HCT116 (cell line): ENCODE measurements at places on chromosomes 3 and 15. TPM values are rescaled to one million over a fixed set of nuclear protein-coding genes. Genes with fewer than 3 reads are reported as not detected.
A peak's percentile ranks its signal among the peaks of the same experiment; 100 is the strongest.

- H3K27ac ChIP-seq: no peak overlapping the region
- H3K27me3 ChIP-seq: peaks cover 34% of the 10 kb centered on the region
- no peaks in the 10 kb centered on the region for H3K36me3 ChIP-seq
- H3K4me3 ChIP-seq: no peak overlapping the region
- H3K4me1 ChIP-seq: no peaks in the 10 kb centered on the region
- DNase-seq: no peak
Observed at GRCh38 chr15:68440136-68440535, 8.2 kb upstream of the ITGA11 start.

GRCh38 chr3:121970047-121970446, 52.0 kb downstream of the ILDR1 start:
- H3K4me3 ChIP-seq: no peak overlapping the region
- H3K36me3 ChIP-seq: no peaks in the 10 kb centered on the region
- no peak overlapping the region for H3K27ac ChIP-seq
- no peaks in the 10 kb centered on the region for H3K4me1 ChIP-seq
- no peak for DNase-seq

DNA sequence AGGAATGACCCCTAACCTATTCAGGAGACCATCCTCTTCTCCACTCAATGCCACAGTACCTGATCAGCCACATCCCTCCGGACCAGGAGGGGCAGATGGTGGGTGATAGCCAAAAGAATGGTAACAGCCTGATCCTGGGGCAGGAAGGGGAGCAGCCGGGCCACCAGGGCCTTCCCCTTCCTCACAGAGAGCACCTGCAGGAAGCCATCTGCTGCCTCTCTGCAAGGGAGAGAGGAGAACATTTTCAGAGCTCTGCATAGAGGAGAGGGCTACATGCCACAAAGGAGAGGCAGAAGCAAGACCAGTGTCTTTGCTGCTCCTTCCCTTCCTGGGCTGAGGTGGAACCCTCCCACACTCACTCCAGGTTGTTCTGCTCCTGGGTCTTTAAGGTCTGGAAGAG, 5.5 kb upstream of the SPG11 start:
- DNase-seq: no peak
- H3K27ac ChIP-seq: no peak overlapping the region
- H3K36me3 ChIP-seq: no peaks in the 10 kb centered on the region
- peaks cover 5% of the 10 kb centered on the region for H3K4me1 ChIP-seq
- H3K27me3 ChIP-seq: no peaks in the 10 kb centered on the region

GRCh38 chr3:111737706-111738086, 121.4 kb upstream of the PHLDB2 start:
- no peak overlapping the region for H3K4me3 ChIP-seq
- no peaks in the 10 kb centered on the region for H3K36me3 ChIP-seq
- H3K4me1 ChIP-seq: peaks cover 88% of the 10 kb centered on the region
- no peaks in the 10 kb centered on the region for H3K27me3 ChIP-seq
- no peak for DNase-seq

DNA sequence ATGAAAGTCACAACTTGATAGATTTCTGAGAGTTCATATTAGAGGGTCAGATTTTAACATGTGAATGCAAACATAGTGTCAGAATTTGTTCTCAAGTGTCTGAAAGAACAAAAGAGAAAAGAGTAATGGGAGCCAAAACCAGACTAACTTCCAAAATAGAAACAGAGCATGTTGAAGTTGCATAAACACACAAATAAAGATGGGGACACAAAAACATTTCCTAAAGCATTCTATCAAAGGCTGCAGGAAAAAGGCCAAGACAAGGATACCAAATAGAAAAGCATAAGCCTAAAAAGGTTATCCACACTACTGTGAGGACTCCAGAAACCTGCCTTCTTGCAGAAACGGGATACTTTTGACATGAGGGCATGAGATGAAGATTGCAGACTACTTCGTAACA, 2.8 kb downstream of the FHIT start:
- peaks cover 17% of the 10 kb centered on the region for H3K4me1 ChIP-seq
- H3K27ac ChIP-seq: no peak overlapping the region
- no peak overlapping the region for H3K4me3 ChIP-seq
- no peaks in the 10 kb centered on the region for H3K36me3 ChIP-seq

GRCh38 chr3:130604806-130605205, 87.8 kb downstream of the COL6A6 start:
- no peak for DNase-seq
- no peak overlapping the region for H3K27ac ChIP-seq
- no peaks in the 10 kb centered on the region; the same call in 1 of the 2 replicates for H3K27me3 ChIP-seq
- H3K4me1 ChIP-seq: no peaks in the 10 kb centered on the region

DNA sequence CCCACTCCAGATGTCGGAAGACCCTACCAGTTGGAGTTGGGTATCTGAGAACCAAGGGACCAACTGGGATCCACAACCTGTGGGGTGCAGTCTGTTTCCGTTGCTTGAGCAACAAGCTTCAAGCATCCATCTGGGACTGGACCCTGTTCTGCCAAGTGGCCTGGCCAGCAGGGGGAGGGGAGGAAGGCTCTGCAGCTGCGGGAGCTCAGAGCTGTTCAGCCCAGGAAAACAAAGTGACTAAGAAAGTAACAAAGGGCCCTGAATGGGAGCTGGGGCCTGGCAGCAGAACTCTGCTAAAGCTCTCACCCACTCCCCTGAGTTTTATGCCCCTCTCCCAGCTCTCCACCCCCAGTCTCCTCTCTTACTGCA, 2.7 kb downstream of the TYRO3 start:
- no peaks in the 10 kb centered on the region for H3K27me3 ChIP-seq
- H3K36me3 ChIP-seq: peaks cover 2% of the 10 kb centered on the region; the same call in 1 of the 2 replicates
- DNase-seq: no peak
- peaks cover 21% of the 10 kb centered on the region for H3K4me1 ChIP-seq
- H3K4me3 ChIP-seq: no peak overlapping the region

- peak; percentile 18 for DNase-seq
- H3K4me1 ChIP-seq: peaks cover 8% of the 10 kb centered on the region
- H3K4me3 ChIP-seq: no peak overlapping the region
- no peak overlapping the region for H3K27ac ChIP-seq
Observed at GRCh38 chr15:50256188-50257041, 9.1 kb downstream of the HDC start.

GRCh38 chr3:87227835-87228144, 681 bp downstream of the CHMP2B start:
- H3K27ac ChIP-seq: peak overlapping the region; percentile 89
- DNase-seq: no peak
- H3K4me1 ChIP-seq: no peaks in the 10 kb centered on the region

DNA sequence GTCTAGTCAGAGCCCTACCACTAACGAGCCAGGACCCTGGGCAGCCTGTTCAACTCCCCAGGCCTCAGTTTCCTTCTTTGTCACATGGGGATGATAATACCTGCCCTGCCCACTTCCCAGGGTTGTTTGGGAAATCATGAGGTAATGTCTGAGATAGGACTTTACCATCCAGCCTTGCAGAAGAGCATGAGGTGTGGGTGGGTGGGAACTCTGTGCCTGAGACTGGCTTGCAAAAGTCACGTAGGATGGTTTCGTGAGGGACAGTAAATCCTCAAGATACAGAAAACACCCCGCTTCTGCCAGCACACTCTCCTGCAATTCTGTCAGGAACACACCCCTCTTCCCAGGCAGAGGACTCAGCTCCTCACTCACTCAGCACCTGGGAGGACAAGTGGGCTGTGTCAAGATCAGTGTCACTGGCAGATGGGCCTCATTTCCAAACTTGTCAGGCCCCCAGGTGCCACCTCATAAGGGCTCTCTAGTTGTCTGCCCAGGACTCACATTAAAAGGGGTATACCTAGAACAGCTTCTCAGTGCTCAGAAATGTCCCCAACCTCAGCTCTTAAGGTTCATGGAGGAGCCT, 58.4 kb downstream of the DAPK2 start:
- H3K4me1 ChIP-seq: no peaks in the 10 kb centered on the region
- H3K27ac ChIP-seq: no peak overlapping the region
- DNase-seq: no peak
- no peak overlapping the region for H3K4me3 ChIP-seq

DNA sequence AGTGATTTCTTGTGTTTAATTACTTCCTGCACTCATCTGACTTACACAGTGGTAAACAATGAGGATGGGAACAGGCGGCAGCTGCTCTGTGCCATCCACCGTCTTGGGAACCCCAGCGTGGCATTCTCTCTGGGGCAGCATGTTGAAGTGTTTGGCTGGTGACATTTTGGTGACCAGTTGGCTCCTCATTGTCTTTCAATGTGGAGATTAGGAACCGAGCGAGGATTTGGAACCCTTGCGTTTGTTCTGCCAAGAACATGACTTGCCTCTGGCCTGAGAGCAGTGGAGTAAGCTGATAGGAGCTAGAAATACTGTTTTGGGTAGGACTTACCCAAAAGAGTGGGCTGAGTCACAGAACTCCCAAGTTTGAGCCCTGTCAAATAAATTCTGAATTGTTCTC, 88.8 kb downstream of the IGF1R start:
- H3K27me3 ChIP-seq: no peaks in the 10 kb centered on the region
- H3K36me3 ChIP-seq: no peaks in the 10 kb centered on the region
- no peak overlapping the region for H3K27ac ChIP-seq
- no peak for DNase-seq
- no peak overlapping the region for H3K4me3 ChIP-seq

- no peak for DNase-seq
- peaks cover 4% of the 10 kb centered on the region; the same call in 1 of the 2 replicates for H3K4me1 ChIP-seq
- no peak overlapping the region for H3K27ac ChIP-seq
- 0 out of 2 replicates have a peak, but pooled peaks cover 6% of the 10 kb centered on the region for H3K27me3 ChIP-seq
- H3K36me3 ChIP-seq: no peaks in the 10 kb centered on the region
Observed at GRCh38 chr3:66994588-66994987, 3.5 kb upstream of the KBTBD8 start.

- H3K4me3 ChIP-seq: no peak overlapping the region
- H3K27me3 ChIP-seq: no peaks in the 10 kb centered on the region
- H3K36me3 ChIP-seq: no peaks in the 10 kb centered on the region
- no peaks in the 10 kb centered on the region for H3K4me1 ChIP-seq
- no peak overlapping the region for H3K27ac ChIP-seq
Observed at GRCh38 chr15:71013446-71013845, 101.8 kb upstream of the THSD4 start.

- DNase-seq: no peak
- H3K27me3 ChIP-seq: no peaks in the 10 kb centered on the region
- no peak overlapping the region for H3K4me3 ChIP-seq
- no peak overlapping the region for H3K27ac ChIP-seq
- H3K4me1 ChIP-seq: peaks cover 15% of the 10 kb centered on the region
Observed at GRCh38 chr3:42801784-42802183, 2.5 kb downstream of the HIGD1A start.

DNA sequence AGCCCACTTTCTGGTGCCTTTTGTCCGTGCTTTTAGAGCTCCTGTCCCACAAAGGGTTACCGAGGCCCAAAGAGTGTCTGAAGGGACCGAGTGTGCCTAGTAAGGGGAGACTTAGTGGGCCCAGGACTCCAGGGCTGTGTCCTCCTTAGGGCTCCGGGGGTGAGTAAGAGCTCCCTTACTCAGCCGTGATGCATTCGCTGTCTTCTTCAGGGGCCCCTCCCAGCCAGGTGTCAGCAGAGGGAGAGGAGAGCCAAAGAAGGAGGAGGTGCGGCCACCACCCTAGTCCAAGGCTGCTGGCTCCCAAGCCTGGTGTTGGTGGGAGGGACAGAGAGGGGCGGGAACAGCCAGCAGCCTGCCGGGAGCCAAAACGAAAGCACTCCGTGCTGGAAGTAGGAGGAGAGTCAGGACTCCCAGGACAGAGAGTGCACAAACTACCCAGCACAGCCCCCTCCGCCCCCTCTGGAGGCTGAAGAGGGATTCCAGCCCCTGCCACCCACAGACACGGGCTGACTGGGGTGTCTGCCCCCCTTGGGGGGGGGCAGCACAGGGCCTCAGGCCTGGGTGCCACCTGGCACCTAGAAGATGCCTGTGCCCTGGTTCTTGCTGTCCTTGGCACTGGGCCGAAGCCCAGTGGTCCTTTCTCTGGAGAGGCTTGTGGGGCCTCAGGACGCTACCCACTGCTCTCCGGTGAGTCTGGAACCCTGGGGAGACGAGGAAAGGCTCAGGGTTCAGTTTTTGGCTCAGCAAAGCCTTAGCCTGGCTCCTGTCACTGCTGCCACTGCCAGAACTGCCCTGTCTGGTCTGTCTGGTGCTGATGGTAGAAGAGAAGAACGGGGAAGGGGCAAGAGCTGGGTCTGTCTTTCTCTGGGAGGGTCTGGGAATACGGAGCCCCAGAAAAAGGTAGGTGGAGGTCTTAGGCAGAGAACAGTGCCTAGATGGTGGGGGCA, at the start of gene IL17RC:
Gene IL17RC (plus strand): TSS at position 365 of the 947 bp plus-strand sequence. CDS start 218 bp downstream, at position 583.
- peak within 1 kb of the TSS; percentile 14; the same call in 1 of the 2 replicates for H3K27ac ChIP-seq
- peak within 1 kb of the TSS; percentile 63 for H3K4me3 ChIP-seq
- no peaks in the 10 kb centered on the region for H3K36me3 ChIP-seq
- no peaks in the 10 kb centered on the region for H3K27me3 ChIP-seq

GRCh38 chr3:44478055-44478468, 592 bp upstream of the ZNF445 start:
- H3K27me3 ChIP-seq: no peaks in the 10 kb centered on the region
- H3K27ac ChIP-seq: no peak overlapping the region
- H3K4me1 ChIP-seq: peaks cover 6% of the 10 kb centered on the region; the same call in 1 of the 2 replicates
- H3K36me3 ChIP-seq: no peaks in the 10 kb centered on the region

- H3K27ac ChIP-seq: no peak overlapping the region
- peaks cover 17% of the 10 kb centered on the region; the same call in 1 of the 2 replicates for H3K36me3 ChIP-seq
- H3K4me3 ChIP-seq: no peak overlapping the region
- no peaks in the 10 kb centered on the region for H3K4me1 ChIP-seq
Observed at GRCh38 chr3:13347390-13347950, 72.7 kb downstream of the NUP210 start.

DNA sequence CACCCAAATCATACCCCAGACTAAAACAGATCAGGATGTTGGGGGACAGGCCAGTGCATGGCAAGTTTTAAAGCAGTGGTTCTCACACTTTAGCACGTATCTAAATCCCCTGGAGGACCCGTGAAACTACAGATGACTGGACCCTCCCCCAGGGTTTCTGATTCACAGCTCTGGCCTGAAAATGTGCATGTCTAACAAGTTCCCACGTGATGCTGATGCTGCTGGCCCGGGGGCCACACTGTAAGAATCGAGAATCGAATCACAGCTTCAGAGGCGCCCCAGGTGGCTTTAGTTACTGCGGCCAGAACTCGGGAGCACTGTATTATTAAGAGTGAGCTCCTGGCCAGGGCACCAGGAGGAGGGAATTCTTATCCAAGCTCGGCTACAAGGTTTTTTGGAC, 11.6 kb downstream of the ADAMTS17 start:
- H3K27me3 ChIP-seq: no peaks in the 10 kb centered on the region
- H3K36me3 ChIP-seq: no peaks in the 10 kb centered on the region
- H3K27ac ChIP-seq: no peak overlapping the region
- no peak overlapping the region for H3K4me3 ChIP-seq
- no peak for DNase-seq

DNA sequence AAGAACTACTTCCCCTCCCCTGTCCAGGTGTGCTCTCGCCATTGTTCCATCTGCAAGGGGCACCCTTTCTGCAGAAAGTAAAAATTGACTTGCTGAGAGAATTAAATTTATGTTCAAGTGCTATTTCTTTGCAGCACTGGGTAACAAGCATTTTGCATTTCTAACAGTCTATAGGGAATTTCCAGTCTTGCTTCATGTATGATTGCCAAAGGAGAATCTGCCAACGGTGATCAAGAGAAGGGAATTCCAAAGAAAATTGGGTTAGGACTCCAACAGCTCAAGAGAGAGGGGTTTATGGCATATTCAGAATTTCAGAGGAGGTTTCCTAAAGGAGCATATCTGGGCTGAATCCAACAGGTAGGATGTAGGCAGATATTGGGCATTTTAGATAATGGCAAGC, 136.7 kb upstream of the WNT5A start:
- no peak overlapping the region for H3K4me3 ChIP-seq
- H3K27ac ChIP-seq: no peak overlapping the region
- no peaks in the 10 kb centered on the region for H3K27me3 ChIP-seq
- H3K36me3 ChIP-seq: no peaks in the 10 kb centered on the region
- DNase-seq: no peak

FBLN2 gene
- total RNA-seq: 0.39 TPM

SLC35G2 gene
- total RNA-seq: 3.3 TPM

SENP2 gene
- total RNA-seq: 36.1 TPM

ANKRD63 gene
- total RNA-seq: 0.89 TPM

MESP2 gene
- 0.20 TPM for total RNA-seq

BTLA gene
- 0.17 TPM for total RNA-seq

INKA1 gene
- total RNA-seq: 1.6 TPM
